Activated CD4-positive, alpha-beta T cell treated with anti-CD3 and anti-CD28 coated beads, Interleukin-2, amount 10 ng/mL, durations not matched to agents 7 days and 5 days (primary cell): ENCODE measurements at places on chromosomes 1 and 21.
A peak's percentile ranks its signal among the peaks of the same experiment; 100 is the strongest.

GRCh38 chr1:1574721-1575537 is at the start of gene SSU72:
SSU72 (minus strand) TSS chr1:1574863; CDS start chr1:1574557, 306 bp downstream.
- peak; percentile 94 for DNase-seq

- DNase-seq = no peak
These were observed 432.9 kb downstream of the PLPP3 start for GRCh38 chr1:56146449-56146848.

DNA sequence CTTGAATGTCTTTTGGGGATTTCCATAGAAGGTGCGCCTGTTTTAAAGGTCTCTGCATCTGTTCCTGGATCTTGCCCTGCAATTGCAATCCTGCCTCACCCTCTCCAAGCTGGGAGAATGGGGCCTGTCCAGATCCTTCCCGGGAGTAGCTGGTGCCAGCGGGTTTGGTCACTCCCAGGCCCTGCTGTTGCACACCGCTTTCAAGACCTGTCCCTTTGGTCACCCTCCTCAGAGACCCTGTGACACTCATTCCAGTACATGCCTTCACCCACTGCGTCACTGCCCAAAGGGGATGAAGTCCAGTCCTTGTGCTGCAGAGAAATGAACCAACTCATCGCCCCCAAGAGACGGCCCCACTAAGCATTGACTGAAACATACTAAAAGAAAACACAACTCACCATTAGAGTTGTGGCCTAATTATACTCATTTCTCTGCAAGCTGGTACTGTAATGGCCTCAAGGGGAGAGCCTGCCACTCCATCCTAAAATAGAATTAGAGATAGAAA is 1.9 kb upstream of the IRF2BP2 start:
- DNase-seq = peak; percentile 33

DNA sequence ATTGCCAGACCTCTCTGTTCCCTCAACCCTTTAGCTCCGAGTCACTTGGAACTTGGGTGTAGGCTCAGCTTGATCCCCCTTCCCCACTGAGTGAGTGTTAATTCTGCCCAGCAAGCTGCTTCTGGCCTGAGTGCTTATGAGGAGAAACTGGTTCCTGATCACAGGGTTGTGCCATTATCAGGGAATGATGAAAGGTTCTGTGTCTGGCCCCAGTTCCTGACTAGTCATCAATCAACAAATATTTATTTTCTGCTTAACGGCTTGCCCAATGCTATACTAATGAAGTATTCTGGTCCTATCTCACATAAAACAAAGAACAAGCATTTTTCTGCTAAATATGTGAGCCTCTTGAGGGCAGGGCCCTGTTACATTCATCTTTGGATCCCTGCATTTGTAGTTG is 20.8 kb downstream of the CC2D1B start:
- no peak for DNase-seq

GRCh38 chr1:248924696-248925532 is 18.9 kb downstream of the PGBD2 start:
- peak; percentile 76 for DNase-seq

GRCh38 chr1:65881067-65881594 is 88.4 kb downstream of the PDE4B start:
- DNase-seq = no peak

GRCh38 chr1:207883104-207883651 is 27.7 kb downstream of the CD34 start:
- peak; percentile 35 for DNase-seq

GRCh38 chr1:204564835-204565234 is 48.6 kb downstream of the MDM4 start:
- peak; percentile 27 for DNase-seq

DNA sequence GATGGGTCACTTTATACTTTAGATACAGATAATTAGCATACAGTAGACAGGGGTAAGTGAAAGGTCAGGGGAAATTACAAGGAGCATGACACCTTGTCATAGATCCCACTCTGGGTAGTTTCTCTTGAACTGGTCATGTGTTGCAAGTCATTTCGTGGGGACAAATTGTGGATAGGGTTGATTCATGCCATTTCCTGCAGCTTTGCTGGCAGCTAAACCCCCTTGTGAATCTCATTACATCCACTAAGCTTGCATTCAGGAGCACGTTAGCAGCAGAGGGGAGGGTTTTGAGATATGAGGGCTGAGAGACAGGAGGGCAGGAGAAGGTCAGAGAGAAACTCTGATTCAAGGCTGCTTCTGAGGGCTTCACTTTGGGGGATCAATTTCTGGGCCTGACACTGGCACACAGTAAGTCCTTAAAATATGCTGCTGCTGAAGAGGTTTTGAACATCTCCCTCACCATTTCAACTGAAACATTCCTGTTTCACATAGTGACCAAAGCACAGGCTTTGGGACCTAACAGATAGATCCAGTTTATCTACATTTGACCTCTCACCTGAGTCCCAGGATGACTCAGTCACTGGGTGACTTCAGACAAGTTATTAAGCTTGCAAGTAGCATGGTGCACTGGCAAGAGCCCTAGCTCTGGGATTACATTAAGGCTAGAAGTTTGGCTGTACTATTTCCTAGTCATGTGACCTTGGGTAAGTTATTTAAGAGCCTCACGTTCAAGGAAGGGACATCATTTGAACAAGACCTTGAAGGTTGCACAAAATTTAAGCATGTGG is 206.0 kb upstream of the USP24 start:
- DNase-seq = no peak

DNA sequence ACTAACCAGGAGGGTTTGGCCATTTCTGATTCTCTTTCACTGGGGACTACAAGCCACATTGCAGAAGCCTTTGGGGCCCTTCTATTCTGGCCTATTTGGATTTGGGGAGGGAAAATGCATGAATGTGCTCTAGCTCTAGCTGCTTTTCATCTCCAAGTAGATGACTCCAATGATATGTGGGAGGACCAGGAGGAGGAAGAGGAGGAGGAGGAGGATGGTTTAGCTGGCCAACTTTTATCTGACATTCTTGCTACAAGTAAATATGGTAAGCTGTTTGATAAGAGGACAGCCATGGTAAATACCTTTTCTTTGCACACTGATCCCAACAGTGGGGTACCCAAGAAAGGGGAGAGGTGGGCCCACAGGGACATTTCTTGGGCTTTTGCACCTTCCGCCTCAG is 14.0 kb upstream of the SHISA4 start:
- no peak for DNase-seq

- DNase-seq = peak; percentile 76
These were observed 17.8 kb upstream of the MAST2 start for GRCh38 chr1:45785583-45785982.

DNA sequence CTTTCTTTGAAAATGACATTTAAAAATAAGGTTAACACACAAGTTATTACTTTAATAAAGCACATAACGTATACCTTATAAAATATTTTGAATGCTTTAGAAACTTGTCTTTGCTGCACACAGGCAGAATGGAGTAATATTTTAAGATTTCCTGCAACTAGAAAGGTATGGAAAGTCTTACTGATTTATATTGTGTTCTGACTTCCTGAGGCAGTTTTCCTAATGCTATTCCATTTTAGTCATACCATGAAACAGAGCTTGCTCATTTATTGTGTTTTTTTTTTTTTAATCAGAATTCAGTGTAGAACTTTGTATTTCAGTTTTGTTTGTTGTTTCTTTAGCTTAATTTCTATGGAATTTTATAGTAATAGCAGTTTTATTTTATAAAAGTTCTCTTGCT is 60.9 kb upstream of the S1PR1 start:
- DNase-seq = no peak

DNA sequence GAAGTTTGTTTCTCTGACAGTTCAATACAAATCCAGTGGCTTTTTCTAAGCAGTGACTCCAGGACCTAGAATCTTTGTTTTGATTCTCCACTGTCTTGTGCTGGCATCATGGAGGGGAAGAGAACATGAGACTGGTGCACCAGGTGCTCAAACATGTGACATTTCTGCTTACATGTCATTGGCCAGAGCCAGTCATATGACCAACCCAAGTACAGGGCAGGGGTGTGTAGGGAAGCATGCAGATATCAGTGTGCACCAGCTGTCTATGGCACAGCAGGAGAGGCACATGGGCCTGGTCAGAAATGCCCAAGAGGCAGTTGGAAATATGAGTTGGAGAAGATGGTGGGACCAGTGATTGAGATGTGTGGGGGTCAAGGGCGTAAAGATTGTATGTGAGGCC is 297.0 kb downstream of the HHAT start:
- DNase-seq = no peak

DNA sequence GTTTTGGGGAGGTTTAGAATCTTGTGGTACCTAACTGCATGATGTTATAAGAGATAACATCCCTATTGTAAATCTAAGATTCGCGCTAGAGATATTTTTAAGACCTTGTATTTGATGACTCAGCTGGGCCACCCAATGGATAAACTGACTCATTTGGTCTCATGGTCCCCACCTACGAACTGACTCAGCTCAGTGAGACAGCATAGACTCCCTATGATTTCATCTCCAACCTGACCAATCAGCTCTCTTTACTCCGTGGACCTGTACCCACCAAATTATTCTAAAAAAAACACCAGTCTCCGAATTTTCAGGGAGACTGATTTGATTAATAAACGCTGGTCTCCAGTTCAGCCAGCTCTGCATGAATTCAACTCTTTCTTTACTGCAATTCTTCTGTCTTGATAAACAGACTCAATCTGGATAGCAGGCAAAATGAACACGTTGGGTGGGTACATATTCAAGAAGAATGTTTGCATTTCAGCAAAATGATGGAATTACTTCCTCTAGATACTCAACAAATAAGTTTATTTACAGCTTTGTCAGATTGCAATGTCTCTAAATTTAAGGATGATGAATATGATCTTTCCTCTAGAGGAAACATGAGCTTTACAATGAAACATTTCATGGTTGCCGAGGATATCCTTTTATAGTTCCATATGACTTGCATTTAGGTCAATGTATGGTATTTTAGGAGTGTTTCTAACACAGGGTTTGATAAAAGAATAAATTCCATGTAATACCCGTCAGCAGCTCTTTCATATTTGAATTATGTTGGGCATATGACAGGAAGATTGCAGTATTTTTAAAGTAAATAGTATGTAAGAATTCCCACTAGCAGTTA is 516.6 kb upstream of the RGS18 start:
- no peak for DNase-seq

DNA sequence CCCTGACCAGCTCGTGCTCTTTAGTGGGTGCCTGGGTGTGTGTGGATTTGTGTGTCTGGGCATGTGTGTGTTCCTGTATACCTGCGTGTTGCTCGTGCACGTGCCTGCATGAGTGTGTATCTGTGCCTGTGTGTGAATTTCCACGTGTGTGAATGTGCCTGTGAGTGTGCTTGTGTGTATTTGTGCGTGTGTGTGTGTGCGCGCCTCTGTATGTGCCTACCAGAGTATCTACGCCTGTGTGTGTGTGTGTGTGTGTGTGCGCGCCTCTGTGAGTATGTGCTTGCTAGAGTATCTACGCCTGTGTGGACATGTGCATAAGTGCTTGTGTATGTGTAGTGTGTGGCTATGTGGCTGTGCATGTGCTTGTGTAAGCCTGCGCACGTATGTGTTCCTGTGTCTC is 691 bp upstream of the SELENBP1 start:
- DNase-seq = no peak

- DNase-seq = no peak
These were observed 465.8 kb downstream of the DSCAM start for GRCh38 chr21:40381111-40381510.

GRCh38 chr1:193562121-193562520 is 375.7 kb upstream of the B3GALT2 start:
- no peak for DNase-seq

DNA sequence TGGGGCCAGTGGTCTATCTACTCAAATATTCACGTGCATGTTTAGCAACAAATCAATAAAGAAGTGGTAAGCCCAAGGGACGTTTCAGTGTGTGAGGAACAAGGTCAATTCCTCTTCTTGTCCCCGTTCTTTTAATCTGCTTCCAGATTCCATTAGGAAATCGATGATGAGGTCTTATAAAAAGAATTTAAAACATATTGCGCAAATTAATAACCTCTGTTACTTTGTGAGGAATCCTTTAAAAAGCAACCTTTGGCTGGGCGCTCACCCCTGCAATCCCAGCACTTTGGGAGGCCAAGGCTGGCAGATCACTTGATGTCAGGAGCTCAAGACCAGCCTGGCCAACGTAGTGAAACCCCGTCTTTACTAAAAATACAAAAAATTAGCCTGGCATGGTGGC is 113.0 kb upstream of the TMPRSS2 start:
- DNase-seq = no peak

DNA sequence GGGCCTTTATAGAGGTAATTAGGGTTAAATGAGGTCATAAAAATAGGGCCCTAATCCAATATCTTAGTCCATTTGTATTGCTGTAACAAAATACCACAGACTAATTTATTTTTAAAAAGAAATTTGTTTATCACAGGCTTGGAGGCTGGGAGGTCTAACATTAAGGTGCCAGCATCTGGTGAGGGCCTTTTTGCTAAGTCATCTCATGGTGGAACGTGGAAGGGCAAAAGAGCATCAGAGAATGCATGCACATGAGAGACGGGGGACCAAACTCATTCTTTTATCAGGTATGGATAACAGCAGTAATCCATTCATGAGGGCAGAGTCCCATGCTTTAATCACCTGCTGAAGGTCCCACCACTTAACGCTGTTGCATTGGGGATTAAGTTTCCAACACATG is 313.8 kb downstream of the GRIK1 start:
- no peak for DNase-seq

- DNase-seq = no peak
These were observed 23.2 kb downstream of the PTTG1IP start for GRCh38 chr21:44850208-44850800.

DNA sequence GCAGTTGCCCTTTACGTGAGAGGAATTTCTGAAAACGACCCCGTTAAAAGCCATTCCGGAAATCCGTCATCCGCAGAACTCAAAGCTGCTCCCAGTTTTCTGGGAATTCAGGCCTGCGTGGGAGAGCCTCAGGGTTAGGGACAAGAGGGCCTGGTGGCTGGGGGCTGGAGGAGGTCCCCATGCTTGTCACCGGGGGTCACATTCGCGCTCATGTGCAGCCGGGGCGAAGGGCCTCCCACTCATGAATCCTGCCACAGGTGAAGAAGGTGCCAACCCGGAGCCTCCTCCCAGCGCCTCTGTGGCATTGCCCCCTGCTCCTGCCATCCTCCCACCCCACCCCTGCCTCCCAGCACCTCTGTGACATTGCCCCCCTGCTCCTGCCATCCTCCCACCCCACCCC is 98.3 kb downstream of the PRDM16 start:
- no peak for DNase-seq

- peak; percentile 13 for DNase-seq
These were observed 53.3 kb upstream of the SYT14 start for GRCh38 chr1:209884665-209885117.
